Activated CD4-positive, alpha-beta T cell treated with anti-CD3 and anti-CD28 coated beads for 36 hours (primary cell): ENCODE measurements at places on chromosomes 11 and 22. TPM values are rescaled to one million over a fixed set of nuclear protein-coding genes. Genes with fewer than 3 reads are reported as not detected.

CNGA4 gene
- 0.25 TPM for total RNA-seq

OR51I1 gene
- total RNA-seq, result not detected

OR51F2 gene
- not detected for total RNA-seq

DNA sequence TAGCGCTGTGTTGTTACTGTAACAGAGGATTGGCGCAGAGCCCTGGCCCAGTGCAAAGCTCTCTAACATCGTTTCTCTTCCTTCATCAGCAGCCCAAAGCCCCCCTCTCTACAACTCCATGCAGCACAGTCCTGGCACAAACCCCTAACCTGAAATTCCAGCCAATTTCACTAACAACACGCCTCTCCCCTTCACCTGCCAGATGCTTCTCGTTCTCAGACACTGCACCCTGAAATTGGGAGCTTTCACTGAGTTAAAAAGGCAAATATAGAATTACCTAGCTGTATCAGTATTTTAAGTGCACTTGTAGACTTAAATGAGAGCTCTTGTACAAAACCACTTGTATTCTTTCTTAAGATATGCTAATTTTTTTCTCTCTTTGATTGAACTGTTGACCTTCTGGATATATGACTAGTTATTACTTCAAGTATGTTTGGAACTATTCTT lies 16.3 kb downstream of the GRAP2 start:
- peak; percentile 9 for DNase-seq
- peaks cover 3% of the 10 kb centered on the region for H3K36me3 ChIP-seq
- peak overlapping the region; percentile 89 for H3K27ac ChIP-seq
- peaks cover 86% of the 10 kb centered on the region for H3K4me1 ChIP-seq
- H3K27me3 ChIP-seq, result no peaks in the 10 kb centered on the region
- peak overlapping the region; percentile 65 for H3K4me3 ChIP-seq

DNA sequence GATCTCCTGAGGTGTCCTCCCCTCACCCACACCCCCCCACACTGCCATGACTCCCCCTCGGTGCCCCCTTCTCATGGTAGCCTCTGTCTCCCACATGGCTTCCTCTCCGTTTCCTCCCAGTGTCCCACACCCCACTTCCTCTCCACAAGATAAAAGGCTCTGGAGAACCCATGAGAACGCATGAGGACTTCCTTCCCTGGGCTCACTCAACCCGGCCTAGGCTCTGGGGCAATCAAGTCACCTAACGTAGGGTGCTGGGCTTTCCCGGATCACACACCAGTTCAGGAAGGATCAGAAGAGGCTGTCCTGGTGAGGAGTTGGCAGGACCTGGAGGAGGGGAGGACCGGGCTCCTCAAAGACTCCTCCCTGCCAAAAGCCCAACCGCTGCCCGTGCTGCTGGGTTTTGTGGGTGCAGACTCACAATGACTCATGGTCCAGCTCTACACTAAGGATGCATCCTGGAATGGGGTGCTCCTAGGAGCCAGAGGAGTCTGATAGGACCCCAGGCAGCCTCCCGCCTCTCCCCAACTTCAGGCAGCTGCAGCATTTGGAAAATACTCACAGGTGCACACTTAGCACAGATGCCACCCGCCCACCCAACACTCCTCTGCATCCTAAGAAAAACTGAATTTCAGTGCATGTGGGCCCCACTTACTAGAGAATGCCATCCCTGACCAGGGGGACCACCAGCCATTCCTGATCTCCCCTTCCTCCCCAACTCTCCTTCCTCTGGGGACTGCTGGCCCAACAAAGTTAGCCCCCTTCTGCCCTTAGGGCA lies 21.0 kb downstream of the SLC22A12 start:
- H3K36me3 ChIP-seq, result no peaks in the 10 kb centered on the region
- no peak overlapping the region for H3K4me3 ChIP-seq
- peaks cover 14% of the 10 kb centered on the region for H3K4me1 ChIP-seq

DNA sequence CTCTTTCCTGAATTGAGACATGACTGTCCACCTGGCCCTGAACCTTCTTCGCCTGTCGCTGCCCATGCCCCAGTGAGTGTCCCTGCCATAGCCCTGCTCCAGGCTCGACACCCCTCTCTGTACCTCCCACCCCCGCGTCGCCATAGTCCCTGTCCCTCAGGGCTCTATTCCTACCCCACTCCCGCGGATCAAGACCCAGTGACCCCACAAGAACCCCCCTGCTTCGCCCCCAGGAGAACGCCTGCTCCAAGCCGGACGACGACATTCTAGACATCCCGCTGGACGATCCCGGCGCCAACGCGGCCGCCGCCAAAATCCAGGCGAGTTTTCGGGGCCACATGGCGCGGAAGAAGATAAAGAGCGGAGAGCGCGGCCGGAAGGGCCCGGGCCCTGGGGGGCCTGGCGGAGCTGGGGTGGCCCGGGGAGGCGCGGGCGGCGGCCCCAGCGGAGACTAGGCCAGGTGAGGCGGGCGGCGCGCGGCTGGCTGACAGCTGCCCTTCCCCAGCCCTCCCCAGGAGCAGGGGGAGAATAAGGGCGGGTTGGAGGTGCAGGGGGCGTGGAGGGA lies 5.6 kb downstream of the NRGN start:
- no peak for DNase-seq
- H3K36me3 ChIP-seq, result peaks cover 1% of the 10 kb centered on the region
- H3K27me3 ChIP-seq, result peaks cover 2% of the 10 kb centered on the region
- H3K4me1 ChIP-seq, result peaks cover 16% of the 10 kb centered on the region
- H3K27ac ChIP-seq, result peak overlapping the region; percentile 33

DNA sequence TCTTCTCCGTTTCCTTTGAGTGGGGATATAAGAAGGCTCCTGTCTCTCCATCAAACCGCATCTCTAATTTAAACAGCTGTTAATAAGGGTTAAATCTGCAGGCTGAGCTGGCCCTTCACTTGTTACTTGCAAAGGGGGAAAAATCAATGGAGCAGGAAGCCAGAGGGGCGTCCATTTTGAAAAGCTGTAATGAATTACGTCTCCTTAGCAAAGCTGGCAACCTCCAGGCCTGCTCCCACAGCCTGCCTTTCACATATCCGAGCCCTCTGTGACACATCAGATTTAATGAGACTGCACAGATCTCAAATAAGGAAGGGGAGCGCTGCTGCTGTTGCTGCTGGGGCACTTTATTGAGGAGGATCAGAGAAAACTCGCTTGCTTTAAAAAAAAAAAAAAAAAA lies 320.8 kb downstream of the BLID start:
- peaks cover 6% of the 10 kb centered on the region for H3K27me3 ChIP-seq
- DNase-seq, result no peak
- H3K27ac ChIP-seq, result no peak overlapping the region
- no peaks in the 10 kb centered on the region for H3K36me3 ChIP-seq
- H3K4me1 ChIP-seq, result no peaks in the 10 kb centered on the region
- no peak overlapping the region for H3K4me3 ChIP-seq

GRCh38 chr11:34609850-34610249 lies 11.0 kb upstream of the EHF start:
- H3K27ac ChIP-seq, result no peak overlapping the region
- H3K36me3 ChIP-seq, result no peaks in the 10 kb centered on the region
- DNase-seq, result no peak

- H3K27me3 ChIP-seq, result no peaks in the 10 kb centered on the region
- H3K36me3 ChIP-seq, result no peaks in the 10 kb centered on the region
Measured at GRCh38 chr11:2913019-2913431, 16.2 kb downstream of the PHLDA2 start.
